Stimulated activated CD4-positive, alpha-beta T cell treated with anti-CD3 and anti-CD28 coated beads, Interleukin-2, amount 100 ng/mL, for 24 hours (primary cell): ENCODE measurements at places on chromosomes 12 and 14.
A peak's percentile ranks its signal among the peaks of the same experiment; 100 is the strongest.

DNA sequence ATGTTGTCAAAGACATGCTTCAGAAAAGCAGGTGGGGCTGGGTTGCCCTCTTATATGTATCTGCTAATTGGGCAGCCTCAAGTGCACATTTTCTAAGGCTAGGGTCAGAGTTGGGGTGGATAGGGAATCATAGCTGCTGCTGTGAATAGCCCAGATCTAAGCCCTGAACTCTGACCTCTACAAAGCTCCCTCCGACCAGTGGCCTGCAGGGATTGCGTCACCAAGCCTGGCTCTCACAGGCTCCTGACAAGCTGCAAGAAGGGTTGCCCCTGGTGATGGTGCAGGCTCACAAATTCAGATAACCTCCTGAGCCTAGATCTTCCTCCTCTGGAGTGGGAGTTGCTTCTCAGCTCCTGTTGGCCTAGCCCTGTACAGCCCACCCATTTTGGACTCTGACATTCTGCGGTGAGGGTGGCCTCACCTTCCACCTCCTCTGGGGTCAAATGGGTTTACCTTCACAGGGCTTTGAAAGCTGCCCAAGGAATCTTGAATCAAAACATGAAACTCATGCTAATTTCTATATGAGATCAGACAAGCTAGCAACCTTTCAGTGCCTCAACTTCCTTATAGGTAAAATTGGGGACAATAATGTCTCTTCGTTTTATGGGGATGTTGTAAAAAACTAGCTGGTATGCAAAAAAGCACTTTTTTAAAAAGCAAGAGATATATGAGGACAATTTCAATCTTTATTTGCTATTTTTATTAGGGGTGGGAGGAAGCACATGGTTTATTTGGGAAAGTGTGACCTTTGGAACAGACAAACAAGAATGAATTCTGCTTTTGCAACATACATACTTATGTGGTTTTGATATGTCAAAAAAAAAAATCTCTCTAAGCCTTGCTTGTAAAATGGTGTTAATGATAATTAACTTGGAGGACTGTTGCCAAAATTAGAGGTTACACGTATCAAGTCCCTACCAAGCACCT lies 4.9 kb upstream of the SUSD6 start:
- no peak for DNase-seq

DNA sequence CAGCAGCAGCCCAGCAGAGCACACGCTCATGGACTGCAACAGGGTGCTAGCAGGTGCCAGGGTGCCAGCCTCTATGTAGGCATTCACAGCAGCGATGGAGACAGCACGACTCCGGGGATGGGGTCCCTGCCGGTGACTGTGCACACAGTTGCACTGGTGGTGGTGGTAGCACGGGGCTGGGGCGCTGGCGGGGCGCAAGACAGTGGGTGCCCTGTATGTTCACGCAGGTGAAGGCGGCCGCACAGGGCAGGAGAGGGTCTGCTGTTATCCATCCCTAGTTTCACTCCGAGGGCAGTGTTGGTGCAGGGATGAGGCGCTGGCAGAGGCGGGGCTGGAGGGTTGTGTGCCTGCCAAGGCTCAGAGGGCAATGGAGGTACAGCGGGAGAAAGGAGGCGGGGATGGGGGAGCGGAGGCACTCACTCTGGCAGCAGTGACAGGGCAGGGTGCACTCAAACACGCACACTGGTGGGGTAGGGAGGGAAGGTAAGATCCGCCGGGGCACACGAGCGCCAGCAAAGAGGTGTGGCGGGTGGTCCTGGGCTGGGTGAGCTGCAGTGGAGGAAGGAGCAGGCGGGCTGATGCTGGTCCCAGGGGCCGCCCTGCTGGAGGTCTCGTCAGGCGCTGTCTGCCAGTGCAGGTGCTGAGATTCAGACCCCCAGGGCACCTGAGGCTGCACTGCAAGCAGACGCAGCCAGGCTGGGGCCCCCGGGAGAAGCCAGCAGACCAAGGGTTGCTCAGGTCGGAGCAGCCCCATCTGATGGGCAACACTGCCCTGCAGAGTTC lies 76.7 kb downstream of the GALC start:
- no peak for DNase-seq

DNA sequence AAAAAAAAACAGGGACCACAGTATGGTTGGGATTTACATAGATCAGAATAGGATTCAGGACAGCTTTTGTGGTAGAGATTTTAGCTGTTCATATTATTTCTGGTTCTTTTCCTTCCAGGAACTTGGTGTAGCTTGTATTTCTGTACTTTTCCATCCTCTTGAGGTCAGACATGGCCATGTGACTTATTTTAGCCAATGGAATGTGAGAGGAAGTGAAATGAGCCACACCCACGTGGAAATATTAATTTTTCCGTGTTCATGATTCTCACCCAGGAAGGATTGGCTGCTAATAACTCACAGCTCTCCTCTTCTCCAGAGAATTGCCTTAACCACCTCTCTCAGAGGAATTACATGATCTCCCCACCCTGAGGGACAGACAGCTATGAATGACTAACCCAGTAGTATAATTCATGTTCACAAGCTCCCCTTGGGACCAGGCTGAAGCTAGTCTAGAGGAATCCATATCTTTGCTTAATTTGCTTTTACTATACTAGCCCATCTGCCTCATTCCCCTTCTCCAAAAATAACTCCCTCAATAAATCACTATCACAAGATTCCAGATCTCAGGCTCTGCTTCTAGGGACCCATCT lies 340.4 kb downstream of the NUAK1 start:
- DNase-seq = no peak

DNA sequence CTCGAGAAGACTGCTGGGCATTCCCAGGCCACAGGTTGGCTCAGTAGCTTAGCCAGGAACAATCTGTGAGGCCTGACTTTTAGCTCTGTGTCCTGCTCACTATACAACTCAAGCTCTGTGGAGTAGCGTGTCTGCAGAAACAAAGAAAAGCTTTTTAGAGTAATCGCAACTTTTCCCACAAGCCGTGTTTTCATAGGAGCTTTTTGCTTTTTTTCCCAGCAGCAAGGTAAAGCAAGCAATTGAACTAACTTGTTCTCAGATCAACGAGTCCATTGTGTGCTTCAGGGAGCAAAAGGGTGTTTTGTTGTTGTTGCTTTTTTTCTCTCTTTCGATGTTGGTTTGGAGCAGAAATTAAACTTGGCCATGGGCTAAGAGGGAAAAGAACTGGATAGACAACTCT lies 97.3 kb upstream of the BCL2L14 start:
- no peak for DNase-seq

GRCh38 chr14:25411781-25412757 lies 362.1 kb upstream of the STXBP6 start:
- DNase-seq = no peak

- peak; percentile 52 for DNase-seq
Measured at GRCh38 chr12:68358532-68359485, 26.6 kb upstream of the MDM1 start.

GRCh38 chr12:30823156-30823699 lies 68.5 kb upstream of the CAPRIN2 start:
- peak; percentile 31 for DNase-seq

- DNase-seq = no peak
Measured at GRCh38 chr14:33335366-33335765, 396.7 kb downstream of the NPAS3 start.

DNA sequence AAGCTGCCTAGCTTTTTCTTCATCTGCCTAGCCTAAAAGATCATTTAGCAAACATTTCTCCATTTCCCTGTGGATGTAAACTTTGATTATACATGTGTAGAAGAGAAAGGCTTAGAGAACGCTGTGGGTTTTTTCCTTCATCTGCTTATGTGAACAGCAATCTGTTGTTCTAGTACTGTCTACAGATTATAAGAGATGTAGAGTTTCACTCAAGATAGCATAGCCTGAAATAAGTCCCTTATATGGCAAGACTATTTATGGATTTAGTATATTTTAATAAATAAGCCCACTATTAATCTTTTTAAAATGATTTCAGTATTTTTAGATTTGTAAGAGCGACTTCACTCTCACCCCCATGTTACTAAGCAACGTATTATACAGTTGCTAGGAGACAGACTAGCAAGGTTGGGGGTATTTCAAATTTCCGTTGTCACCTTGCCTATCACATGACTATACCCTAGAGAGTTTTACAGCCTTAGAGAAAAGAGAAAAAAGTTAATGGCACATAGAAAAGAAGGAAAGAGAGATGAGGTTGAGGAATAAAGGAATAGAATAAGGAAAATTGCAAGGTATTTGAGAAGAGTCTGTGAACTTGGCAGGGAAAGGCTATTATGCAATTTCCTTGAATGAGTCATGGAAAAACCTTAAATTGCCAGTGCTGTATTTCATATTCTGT lies 12.2 kb upstream of the TUBA1A start:
- DNase-seq = no peak

DNA sequence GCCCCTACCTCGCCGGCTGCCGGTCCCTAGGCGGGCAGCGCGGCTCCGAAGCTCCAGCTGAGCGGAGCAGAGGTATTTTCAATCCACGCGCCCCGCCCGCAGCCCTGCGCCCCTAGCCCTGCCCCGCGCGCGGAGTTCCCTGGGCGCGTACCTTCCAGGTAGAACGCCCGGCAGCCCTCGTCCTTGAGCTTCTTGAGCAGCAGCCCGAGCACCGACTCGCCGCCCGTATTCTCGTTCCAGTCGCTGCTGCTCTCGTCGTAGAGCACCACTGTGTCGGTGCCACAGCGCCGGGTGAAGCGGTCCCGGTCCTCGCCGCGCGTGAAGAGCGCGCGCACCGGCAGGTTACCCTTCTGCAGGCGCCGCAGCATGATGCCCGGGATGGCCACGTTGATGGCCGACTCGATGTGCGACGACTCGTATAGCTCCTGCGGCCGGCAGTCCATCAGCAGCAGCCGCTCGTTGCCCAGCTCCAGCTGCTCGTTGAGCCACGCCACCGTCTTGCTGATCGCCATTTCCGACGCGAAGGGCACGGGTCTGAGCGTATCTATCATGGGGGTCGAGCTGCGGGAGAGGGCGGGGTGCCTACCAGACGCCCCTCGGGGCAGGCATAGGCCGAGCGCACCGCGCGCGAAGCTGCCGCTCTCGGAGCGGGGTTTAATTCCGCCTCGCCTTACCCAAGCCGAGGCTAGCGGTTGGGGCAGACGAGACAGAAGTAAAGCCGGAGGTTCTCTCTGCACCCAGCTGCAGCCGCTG lies 636 bp downstream of the DUSP6 start:
- DNase-seq = peak; percentile 43

DNA sequence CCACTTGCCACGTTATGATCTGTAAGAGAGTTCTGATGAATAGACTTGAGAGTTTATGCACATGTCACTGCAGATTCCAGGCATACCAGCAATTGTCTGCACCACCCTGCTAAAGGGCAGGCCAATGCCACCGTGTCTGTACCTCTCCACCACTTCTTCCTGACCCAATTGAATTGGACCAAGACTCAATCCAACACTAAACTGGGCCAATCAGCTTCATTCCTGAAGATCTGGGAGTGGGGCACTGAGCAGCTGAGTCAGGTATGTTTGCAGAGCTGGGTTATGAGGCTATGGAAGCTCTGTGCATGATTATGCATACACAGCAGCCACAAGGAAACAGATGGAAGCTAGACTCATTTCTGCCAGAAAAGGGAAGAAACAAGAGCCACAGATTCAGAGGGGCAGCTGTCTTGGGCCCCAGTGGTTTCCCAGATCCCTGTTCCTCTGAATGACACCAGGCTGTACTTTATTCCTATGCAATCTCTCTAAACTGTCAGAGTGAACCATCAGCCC lies 28.0 kb downstream of the DAO start:
- DNase-seq = no peak

- peak; percentile 58 for DNase-seq
Measured at GRCh38 chr12:94109160-94109559, 39.2 kb upstream of the PLXNC1 start.

DNA sequence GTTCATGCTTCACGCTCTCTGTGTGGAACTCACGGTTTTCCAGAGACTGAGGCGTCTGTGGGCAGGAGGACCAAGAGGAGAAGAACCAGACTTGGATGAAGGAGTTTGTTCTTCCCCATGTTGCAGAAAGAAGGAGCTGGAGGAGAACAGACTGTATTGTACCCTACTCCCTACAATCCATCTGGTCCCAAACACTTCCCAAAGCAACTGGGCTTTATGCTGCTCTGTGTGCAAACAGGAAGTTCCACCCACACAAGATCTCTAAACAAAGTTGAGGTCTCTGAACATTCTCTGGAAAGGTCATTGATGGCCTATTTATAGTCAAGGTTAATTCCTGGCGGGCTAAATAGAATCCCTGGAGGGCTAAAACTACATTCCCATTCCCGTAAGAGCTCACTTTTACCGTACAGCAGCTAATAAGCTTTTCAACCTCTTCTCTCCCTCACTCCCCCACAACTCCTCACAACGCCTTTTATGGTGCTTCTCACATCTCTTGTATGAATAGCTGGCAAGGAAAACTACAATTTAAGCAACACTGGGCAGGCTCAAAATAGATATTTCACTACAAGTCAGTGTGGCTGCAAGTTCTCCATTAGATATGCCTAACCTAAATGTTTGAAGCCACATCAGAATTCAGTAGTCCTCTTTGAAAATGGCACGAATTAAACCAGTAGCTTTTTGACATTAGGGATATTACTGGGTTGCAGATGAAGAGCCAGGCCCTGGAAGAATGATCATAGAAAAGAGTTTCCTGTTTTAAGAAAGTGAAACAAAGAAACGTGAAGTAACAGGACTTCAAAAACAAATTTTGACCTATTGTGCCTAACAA lies at the start of gene A2M:
Gene A2M (minus strand): TSS at position 189 of the 829 bp plus-strand sequence. CDS start 70 bp downstream, at position 119.
- DNase-seq = no peak

DNA sequence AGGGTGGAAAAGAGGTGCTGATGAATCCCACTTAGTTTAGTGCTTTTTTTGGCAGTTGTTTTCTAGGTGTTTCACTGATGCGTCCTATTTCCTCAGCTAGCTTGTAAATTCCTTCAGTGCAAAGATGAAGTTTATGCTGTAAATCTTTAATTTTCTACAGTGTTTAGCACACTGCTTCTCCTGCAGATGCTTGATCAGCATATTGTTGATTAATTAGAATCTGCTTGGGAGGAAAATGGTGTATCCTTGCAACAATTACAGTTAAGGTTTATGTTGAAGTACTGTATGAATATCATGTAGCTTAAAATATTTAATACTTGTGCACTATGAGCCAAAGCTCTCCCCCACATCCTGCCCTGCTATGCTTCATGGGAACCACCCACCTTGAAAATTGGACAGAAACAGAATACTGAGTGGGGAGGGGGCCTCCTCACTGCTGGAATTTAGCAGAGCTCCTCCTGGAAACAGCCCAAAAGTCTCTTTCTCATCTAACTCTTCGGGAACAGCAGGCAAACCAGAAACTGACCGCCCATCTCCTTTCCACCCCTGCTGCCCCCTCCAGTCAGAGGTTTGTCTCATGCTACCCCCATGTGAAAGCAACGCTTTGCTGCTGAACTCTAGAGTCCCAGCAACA lies 20.3 kb upstream of the DHRS4 start:
- no peak for DNase-seq
